ENCODE measurements at places on chromosomes 2 and 18. TPM values are rescaled to one million over a fixed set of nuclear protein-coding genes. Genes with fewer than 3 reads are reported as not detected.

Gene EFHD1
- 15.9 TPM for total RNA-seq

- no peak for DNase-seq
Observed at GRCh38 chr2:21406911-21407310, 283.1 kb downstream of the TDRD15 start.

DNA sequence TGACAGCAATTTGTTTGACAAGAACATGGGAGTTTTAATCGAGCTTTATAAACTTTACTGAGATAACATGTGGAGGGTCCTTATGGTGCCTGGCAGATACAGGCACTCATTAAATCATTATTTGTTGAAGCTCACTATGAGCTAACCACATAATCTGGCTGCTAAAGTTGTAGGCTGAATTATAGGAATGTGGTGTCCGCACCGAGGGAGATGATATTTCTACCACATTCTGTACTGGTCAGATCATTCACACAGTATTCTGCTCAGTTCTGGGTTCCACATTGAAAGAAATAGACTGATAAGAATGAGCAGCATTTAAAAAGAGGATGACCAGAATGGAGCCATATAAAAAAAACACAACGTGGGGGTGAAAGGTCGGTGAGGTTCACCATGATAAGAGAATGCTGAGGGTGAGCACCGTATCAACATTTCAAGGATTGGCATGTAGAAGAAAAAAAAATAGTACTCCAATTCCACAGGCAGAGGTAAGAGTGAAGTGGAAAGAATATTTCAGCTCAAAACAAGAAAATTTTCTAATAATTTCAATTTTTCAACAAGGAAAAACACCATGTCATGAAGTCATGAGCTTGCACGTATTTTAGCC, 54.4 kb downstream of the TMEFF2 start:
- no peak for DNase-seq

Gene AGAP1
- total RNA-seq, result 43.2 TPM

- no peak for DNase-seq
Observed at GRCh38 chr2:101901241-101901640, 90.5 kb upstream of the IL1R2 start.

Gene THSD7B
- 7.6 TPM for total RNA-seq

- DNase-seq, result no peak
Observed at GRCh38 chr2:84052913-84053312, 406.2 kb downstream of the SUCLG1 start.

- DNase-seq, result no peak
Observed at GRCh38 chr2:216012830-216013079, 596 bp downstream of the MREG start.

- DNase-seq, result no peak
Observed at GRCh38 chr2:237547841-237548416, 18.4 kb upstream of the PRLH start.

Gene BOLL
- not detected for total RNA-seq

DNA sequence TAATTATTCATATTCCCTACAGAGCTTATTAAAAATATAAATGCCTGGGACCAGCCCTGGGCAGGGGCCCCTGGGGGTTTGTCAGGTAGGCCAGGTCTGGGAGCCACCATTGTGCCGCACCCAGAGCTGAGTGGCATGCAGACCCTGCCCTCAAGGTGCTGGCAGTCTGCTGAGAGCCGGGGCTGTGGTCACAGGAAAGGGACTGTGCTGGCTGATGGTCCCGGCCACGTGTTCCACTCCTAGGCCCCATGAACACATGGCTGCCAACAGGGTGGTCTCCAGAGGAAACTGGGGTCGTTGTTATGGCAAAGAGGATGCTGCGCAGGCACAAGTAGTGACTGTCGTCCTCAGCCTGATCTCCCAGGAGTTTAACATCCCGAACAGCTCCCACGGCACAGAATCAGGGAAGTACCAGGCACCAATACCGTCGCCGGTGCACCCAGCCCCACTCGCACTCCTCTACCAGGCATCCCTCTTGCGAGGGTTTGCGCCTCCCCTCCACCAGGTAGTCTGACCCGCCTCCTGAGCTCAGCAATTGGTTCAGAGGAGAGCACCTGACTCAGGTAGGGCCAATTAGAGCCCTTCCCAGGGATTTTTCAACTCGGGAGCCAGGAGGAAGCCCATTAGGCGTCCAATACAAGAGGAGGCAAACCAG, 39.2 kb upstream of the BIN1 start:
- peak; percentile 31 for DNase-seq

Gene SLC4A5
- 7.2 TPM for total RNA-seq

DNA sequence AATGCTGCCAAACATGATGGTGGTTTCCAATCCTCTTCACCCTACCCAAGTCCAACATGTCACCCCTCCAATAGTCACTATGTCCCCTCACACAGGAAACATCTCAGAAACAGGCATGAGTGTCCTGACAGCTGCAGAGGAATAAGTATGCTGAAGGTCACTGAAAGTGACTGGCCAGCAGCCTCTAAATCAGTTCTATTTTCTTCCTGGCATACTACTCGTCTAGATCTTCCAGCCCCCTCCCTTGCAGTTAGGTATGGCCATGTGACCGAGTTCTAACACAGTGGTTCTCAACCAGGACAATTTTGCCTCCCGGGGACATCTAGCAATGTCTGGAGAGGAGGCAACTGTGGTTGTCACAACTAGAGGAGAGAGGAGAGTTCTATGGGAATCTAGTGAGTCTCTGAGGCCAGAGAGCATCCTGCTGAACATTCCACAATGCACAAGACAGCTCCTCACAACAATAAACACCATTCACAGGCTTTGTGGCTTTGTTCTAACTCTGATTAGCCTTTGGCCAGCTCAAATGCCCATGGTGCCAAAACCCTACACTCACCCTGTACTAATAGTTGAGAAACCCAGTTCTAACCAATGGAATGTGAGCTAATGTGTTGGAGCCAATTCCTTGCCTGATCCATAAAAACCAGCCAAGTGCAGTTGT, 12.6 kb upstream of the ID2 start:
- DNase-seq, result no peak

Gene COA5
- total RNA-seq, result 39.4 TPM

DNA sequence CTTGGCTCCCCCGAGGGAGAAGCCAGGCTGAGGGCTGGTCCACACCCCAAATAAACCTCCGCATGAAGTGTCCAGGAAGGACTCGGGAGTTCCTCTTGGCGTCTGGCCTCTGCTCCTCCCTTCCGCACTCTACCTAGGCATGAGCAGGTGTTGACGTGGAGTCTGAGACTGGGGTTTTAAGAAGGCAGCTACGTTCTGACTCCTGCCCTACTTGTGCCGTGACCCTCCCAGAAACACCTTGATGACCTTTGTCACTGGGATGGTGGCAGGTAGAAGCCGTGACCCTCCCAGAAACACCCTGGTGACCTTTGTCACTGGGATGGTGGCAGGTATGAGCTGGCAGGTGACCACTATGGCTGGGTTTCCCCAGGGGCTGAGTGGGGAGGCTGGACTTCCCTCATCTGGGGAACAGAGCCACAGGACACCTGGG, 54.8 kb downstream of the HS6ST1 start:
- DNase-seq, result no peak

Gene PAX3
- total RNA-seq, result not detected

Gene MAP2
- total RNA-seq, result 3.0 TPM

DNA sequence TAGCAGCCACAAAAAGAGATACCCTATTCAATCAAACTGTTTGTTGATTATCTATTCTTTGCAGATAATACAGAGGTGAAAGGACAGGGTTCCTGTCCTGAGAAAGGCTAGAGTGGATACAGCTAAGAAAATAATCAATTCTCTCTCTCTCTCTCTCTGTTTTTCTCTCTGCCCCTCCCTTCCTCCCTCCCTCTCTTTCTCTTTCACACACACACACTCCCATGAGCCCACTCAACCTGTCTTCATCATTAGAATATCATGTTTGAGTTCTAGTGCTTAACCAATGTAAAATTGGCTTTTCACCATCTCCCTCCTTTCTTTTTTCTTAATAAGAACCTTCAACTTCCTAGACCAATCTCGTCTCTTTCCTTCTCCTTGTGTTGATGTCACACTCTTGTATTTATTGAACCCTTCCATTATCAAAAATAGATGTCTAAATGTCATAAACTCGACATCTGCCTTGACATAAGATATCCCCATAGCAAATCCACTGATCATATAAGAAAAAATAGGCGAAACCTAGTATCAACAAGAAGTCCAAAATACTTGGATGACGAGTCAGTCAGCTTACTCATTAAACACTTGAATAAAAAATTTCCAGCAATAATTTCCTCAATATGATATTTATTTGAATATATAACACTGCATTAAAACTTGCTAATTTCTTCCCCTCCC, 42.8 kb upstream of the CYTIP start:
- DNase-seq, result no peak

DNA sequence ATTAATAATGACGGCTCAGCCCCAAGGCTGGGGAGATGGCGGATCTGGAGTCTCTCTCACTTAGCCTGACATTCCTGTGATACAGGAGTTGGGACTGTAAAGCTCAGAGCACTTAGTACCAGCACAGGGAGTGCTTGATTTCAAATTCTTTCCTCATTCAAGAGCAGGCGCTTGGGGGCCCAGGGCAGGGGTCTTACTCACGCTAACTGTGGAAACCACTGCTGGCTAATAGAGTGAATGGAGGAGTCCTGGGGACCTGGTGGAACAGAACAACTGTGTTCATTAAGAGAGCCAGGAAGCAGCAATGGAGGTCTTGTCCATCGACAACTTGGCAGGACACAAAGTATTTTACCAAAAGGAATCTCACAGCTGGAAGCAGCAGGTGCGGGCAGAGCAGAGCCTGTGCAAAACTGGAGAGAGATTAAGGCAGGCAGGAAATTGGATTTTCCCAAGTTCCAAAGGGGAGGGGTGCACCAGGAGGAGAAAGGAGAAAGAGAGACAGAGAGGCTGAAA, 358.9 kb downstream of the TNS1 start:
- no peak for DNase-seq

GRCh38 chr2:64593035-64593655, 60.6 kb downstream of the SERTAD2 start:
- no peak for DNase-seq

DNA sequence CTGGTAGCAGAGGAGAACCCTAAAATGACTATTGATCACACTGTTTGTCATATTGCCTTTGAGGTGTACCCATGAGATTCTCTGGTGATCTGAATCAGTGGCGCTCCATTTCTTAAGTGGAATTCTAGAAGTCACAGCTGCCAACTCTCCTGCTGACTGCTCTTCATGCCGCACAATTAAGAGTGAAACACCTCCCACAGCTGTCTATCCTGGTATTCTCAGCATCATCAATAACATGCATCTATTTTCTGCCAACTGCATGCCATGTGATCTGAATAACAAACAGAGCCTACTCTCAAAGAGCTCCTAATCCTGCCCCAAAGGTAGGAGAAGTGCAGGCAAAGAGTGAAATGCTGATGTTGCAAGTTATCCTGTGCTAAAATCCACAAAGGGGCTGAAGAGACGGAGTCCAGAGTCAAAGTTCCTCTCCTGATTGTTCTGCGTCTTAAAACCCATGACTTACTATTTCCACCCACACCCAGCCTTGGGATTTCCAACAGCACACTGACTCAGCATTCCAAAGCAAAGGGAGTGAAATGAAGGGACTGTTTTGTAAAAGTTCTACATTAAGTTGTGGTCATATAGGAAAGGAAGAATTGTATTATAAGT, 13.7 kb upstream of the DAPL1 start:
- no peak for DNase-seq

Data from ureter (tissue), 1 donor.